ENCODE measurements at places on chromosomes 6 and 20. TPM values are rescaled to one million over a fixed set of nuclear protein-coding genes. Genes with fewer than 3 reads are reported as not detected.

DNA sequence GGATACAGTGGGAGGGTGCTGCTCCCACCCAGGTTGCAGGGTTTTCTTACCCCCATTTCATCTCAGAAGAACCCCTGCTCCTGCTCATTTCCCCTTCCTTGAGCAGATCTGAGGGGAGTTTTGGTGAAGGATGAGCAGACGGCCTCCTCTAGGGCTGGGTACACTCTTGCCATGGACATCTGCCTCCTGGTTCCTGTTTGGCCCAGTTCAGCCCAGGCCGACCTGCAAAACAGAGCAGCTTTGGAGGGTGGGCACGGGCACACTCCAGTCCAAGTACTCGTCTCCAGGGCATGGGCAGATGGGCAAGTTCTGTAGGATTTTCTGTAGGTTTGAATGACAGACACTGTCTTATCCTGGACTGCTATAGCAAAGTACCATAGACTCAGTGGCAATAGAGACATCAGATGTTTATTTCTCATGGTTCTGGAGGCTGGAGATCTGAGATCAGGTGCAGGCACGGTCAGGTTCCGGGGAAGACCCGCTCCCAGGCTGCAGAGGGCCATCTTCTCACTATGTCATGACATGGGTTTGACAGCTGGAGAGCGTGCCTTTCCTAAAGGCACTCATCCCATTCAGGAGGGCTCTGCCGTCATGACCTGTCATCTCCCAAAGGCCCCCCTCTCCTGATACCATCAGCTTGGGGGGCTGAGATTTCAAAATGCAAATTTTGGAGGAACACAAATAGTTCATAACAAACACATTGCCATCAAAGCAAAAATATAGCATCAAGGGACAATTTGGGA lies 6.2 kb downstream of the NPBWR2 start:
- DNase-seq: no peak

GRCh38 chr20:49174183-49174582 lies 14.0 kb downstream of the STAU1 start:
- DNase-seq: no peak

DNA sequence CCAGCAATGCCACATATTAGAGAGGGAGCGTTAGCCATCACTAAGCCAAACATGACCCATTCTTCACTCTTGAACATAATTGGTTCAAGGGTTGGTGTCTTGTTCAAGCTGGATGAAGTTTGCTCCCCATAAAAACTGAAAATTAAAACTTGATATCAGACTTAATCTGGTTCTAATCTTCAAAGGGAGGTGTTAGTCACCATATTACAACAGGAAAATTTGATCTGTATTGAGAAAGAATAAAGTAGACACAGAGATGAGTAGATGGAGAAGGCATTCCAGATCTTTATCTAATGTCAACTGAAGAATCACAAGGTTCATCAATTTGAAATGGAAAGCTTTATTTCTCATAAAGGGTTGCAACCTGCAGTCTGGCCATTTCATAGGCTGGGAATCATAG lies 972.8 kb downstream of the HACE1 start:
- DNase-seq: no peak

Gene LY6G6C
- total RNA-seq: not detected
